Activated CD8-positive, alpha-beta memory T cell treated with anti-CD3 and anti-CD28 coated beads for 1 hour (primary cell): ENCODE measurements at places on chromosomes 7 and 10.

DNA sequence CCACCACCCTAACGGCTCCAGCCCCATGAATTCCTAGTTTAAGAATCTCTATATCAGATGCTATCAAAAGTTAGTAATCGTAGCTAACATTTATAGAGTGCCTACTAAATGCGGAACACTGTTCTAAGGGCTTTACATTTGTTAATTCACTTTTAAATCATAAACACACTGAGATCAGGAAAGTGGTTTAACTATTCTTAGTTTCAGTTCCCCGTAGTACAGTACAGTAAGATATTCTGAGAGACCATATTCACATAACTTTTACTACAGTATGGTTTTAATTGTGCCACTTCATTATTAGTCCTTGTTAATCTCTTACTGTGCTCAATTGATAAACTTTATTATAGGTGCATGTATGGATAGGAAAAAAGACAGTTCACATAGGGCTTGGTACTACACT, 22.5 kb downstream of the SYPL1 start:
- DNase-seq, result no peak

DNA sequence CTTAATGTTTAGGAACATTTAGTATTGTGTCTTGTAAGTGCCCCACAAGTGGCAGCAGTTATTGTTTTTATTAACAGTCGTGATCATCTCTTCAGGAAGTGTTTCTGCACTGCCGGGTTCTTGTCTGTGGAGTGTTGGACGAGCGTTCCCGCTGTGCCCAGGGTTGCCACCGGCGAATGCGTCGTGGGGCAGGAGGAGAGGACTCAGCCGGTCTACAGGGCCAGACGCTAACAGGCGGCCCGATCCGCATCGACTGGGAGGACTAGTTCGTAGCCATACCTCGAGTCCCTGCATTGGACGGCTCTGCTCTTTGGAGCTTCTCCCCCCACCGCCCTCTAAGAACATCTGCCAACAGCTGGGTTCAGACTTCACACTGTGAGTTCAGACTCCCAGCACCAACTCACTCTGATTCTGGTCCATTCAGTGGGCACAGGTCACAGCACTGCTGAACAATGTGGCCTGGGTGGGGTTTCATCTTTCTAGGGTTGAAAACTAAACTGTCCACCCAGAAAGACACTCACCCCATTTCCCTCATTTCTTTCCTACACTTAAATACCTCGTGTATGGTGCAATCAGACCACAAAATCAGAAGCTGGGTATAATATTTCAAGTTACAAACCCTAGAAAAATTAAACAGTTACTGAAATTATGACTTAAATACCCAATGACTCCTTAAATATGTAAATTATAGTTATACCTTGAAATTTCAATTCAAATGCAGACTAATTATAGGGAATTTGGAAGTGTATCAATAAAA, 22.2 kb downstream of the PLA2G12B start:
- DNase-seq, result no peak

- DNase-seq, result no peak
These were observed 51.9 kb downstream of the EPC1 start for GRCh38 chr10:32295027-32295426.

DNA sequence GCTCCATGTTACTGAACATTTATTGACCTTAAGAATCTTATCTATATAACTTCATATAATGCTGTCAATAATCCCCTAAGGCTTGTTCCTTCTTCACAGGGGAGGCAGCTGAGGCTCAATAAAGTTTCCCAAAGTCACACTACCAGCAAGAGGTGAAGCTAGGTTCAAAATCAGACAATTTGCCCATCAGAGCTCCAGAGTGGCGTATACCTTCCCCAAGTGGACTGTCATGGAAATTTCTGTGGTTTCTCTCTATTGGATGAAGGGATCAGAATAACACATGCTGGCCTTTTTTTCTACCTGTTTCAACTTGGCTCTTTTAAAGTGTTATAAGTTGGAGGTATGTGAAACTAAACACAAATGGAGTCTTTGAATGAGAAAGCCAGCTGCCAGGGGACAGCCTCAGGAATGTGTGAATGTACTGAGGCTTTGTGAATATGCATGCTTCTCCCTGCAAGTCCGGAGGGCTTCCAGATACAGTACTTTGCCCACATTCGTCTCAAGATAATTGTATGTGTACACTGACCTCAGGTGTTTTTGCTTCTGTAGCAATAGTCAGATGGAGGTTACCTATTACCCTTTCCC, 656.3 kb upstream of the CELF2 start:
- DNase-seq, result no peak

DNA sequence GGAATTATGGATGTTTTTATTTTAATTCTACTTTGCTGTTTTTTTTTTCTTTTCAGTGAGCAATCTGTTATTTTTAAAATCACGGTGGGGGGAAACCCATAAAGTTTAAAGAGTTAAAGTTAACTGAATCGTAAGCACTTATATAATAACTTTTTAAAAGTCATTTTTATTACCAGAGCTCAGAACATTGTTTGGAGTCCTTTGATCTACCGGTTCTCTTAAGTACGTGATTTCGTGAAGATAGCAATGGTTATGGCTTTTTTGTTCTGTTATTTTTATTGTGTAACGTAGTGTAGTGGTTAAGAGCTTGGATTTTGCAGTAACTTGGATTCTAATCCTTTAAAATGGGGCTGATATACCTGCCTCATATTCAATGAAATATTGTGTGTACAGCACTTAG, 57.4 kb downstream of the NHLRC2 start:
- DNase-seq, result no peak
